ENCODE measurements at places on chromosomes 3 and 15.

DNA sequence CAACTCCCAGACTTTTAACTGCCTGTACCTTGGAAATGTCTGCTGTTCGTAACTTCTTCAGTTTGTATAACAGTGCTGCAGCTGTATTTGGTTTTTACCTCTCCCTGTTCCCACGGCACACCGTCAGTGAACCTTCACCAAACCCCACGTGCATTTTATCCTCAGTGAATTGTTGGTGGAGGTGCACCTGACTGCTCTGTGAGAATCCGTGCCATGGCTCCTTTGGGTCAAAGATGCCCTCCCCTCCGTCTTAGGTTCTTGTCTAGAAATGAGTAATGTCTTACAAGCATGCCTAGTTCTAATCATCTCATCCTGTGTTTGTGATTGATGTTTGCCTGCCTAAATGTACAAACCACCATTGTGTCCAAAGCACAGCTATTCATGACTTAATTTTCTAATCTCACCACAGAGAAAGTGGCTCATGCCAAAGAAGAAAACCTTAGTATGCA lies 28.2 kb downstream of the TPM1 start:
- DNase-seq = no peak

DNA sequence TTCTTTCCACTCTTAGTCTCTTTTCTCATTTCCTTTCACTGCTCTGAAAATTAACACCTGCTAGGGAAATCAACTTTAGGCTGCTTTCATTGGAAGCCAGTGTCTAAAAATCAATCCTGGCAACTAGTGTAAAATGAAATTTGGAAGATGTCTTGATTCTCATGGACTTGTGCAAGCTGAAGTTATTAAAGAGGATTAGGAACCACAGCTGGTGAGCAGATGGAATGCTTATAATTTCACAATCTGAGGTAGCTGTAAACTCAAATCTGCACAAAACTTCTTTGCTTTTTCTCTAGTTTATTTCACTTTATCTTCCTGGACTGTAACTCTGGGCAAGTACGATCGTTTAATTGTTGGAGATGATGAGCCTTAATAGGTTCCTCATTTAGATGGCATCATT lies 175.6 kb downstream of the GHSR start:
- no peak for DNase-seq

- DNase-seq = no peak
Measured at GRCh38 chr15:99486371-99487336, 79.1 kb upstream of the MEF2A start.

DNA sequence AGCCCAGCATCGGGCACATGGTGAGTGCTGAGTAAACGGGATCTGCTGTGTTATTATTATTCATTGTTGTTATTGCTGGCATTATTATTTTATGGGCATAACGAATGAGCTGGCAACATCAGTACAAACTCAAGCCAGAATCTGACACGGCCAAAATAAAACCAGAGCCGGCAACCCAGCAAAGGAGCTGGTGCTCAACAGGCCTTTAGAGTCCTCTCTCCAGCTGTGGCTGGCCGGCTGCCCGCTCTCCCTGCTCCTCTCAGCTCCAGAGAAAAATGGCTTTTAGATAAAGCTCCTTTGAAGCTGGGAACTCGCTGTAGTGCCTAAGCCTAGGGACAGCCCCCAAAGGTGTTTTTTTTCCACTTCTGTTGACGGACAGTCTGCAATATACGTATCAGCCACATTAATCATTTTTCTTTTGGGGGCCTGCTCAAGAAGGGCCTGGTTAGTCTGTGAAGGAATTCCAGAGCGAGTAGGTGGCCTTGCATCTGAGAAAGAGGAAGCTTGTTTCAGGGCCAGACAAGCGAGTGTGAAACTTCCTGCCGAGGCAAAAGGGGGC lies 193.9 kb upstream of the UBE2E1 start:
- no peak for DNase-seq

DNA sequence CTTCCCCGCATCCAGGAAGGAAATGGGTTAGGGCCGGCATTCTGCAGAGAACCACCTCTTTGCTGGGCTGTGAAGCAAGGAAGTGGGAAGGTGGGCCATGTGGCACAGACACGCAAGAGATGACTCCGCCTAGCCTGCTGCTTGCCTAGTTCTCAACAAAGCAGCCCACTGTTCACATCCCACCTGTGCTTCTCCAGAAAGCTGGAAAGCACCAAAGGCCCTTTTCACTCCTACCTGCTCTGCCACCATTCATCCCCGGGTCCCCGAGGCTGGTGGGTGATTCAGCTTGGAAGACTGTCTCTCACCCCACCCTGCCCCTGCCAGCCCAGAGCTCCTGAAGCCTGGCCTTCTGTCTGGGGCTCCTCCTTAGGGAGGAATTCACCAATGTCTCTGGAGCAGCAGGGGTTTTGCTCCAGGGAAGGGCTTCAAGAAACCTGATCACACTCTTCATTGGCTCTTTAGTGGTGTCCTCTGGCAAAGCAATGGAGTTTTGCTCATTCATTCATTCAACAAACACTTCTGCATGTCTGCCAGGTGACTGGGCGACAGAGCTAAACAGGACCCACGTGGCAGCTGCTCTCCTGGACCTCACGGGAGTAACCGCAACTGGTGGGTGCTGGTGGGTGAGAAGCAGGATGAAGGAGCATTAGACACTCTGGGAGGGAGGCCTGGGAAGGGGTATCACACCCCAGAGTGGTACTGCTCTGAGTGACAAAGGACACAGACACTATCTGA lies 145.4 kb upstream of the TLE3 start:
- peak; percentile 25 for DNase-seq

All from activated CD4-positive, alpha-beta T cell treated with anti-CD3 and anti-CD28 coated beads, Interleukin-2, amount 10 ng/mL, durations not matched to agents 7 days and 5 days (primary cell).